ENCODE measurements at places on chromosomes 12 and 14.

DNA sequence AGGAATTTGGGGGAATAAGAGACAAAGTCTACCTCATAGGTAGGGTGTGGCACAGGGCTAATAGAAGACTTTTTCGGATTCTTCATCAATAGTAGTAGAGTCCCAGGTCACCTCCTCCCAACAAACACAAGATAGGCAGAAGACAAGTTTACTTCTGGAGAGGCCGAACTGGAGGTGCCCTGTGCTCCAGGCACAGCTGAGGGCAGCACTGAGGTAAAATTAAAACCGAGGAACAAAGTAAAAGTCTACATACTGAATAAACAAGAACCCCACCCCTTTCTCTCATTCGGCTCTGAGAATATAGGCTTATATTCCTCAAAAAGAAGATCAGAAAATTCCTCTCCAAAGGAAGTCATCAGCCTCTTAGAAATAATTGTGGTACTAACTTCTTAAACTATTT, 161.5 kb downstream of the SEC23A start:
- DNase-seq: no peak

- DNase-seq: no peak
Measured at GRCh38 chr14:66998013-66998412, 191.2 kb upstream of the GARIN2 start.

DNA sequence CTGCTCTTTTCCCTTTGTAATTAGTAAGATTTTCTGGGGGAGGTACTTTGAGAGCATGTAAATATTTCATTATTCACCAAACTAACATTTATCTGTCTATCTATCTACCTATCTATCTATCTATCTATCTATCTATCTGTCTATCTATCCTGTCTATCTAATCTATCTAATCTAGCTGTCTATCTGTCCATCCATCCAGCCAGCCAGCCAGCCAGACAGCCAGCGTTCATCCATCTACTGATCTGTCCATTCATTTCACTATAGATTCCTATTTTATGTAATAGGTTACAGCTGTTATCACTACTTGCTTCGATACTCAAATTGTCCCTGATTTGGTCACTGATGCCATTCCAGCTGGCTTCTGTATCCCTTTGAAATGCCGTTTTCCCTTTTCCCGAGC, 67.9 kb downstream of the PRMT8 start:
- no peak for DNase-seq

GRCh38 chr14:75648066-75648838, 12.4 kb downstream of the ERG28 start:
- DNase-seq: no peak

DNA sequence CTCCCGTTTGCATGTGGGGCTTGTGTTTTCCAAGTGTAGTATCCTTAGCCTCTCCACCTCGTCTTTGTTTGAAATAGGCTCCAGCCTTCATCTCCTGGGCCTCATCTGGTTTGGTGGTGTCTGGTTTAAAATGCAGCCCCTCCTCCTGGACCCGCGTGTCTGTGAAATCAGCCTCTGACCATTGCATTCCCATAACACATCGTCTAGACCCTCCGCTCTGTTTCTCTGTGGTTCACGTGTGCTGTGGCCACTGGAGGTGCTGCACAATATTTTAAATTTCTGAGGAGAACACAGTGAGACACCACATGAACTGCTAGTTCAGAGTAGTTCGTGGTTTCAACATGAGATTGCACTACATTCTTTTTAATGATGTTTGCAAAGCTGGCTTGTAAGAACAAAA, 35.6 kb downstream of the UBE3B start:
- DNase-seq: no peak

GRCh38 chr14:64676410-64677008, 27.7 kb upstream of the PLEKHG3 start:
- DNase-seq: no peak

DNA sequence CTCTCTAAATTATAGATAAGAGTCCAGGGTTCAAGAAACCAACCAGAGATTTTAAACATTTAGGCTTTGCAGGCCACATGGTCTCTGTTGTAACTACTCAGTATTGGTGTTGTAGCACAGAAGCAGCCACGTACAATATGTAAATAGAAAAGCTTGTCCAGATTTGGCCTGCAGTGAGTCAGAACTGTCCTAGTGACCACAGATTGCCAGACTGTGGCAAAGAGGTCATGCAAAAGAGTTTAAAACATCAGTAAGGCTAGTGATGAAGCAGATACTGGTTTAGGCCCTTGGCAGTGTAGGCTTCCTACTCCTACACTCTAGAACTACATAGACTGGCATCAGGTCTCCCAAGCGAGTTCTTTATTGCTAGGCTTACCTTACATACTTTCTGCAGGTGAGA, 117.6 kb upstream of the GARIN6 start:
- DNase-seq: no peak

DNA sequence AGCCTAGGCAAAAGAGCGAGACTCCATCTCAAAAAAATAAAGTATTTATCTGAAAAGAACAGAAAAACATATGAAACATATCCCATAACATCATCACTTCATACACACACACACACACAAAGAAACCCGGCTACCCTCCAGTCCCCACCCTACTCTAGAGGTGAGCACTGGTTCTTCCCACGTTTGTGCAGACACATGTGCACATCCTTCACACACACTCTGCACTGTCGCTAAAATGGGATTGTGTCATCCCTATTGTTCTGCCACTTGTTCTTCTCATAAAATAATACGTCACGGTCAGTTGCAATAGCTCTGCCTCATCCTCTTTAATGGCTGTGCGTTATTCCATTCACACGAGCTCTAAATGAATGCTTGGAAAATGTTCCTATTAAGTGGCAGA, 85.9 kb upstream of the ANO2 start:
- no peak for DNase-seq

- DNase-seq: no peak
Measured at GRCh38 chr12:100497105-100497795, 23.6 kb downstream of the NR1H4 start.

DNA sequence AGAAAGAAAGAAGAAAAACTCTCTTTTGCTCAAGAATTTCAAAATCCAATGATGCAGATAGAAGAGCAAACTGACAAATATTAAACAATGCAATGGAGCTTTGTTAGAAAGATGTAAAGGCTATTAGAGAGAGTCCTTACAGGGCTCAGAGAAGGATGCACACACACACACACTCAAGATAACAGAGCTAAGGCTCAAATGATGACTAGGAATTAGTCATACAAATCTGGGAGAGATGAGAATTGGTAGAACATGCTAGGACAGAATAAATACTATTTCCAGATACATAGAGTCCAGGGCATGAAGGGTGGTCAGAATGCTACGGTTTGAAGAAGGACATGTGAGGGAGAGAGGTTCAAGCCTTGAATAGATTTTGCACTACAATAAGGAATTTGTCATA, 650.1 kb upstream of the MDGA2 start:
- no peak for DNase-seq

GRCh38 chr12:55400229-55400628, at the start of gene OR6C65:
OR6C65 (plus strand) TSS chr12:55400529; CDS start chr12:55400529, 0 bp downstream.
- DNase-seq: no peak

DNA sequence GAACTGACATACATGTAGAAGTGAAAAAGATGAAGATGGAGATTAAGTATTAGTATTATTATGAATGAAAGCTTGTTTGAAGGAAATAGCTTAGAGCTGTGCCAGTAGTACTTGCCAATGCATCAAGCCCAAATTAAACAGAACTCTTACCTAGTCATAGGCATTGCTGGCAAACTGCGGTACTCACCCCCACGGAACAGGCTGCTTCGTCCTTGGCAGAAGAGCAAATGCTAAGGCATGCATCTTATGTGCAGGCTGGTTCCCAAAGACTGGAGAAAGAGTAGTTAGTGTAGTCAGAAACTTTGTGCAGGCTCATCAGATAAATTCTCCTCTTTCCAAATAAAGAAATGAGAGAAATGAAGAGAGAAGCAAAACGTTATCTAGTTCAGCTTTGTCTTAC, 134.8 kb downstream of the CCDC59 start:
- no peak for DNase-seq

GRCh38 chr14:95502381-95502950, 14.0 kb downstream of the SYNE3 start:
- no peak for DNase-seq

DNA sequence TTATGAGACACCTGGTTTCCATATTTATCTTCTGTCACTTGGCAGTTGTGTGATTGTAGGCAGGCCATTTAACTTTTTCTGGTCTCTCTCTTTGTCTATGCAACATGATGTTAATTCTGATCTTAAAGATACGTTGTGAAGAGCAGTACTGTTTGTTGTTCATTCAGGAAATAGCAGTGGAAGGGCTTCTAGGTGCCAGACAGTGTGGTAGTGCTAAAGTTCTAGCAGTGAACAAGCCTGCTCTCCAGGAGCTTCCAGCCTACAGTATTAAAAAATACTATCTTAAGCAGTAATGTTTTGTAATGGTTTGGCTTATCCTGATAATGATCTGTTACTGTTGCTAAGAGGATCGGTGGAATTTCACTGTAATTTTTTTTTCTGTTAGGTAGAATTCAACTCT, 15.2 kb downstream of the NAA30 start:
- no peak for DNase-seq

DNA sequence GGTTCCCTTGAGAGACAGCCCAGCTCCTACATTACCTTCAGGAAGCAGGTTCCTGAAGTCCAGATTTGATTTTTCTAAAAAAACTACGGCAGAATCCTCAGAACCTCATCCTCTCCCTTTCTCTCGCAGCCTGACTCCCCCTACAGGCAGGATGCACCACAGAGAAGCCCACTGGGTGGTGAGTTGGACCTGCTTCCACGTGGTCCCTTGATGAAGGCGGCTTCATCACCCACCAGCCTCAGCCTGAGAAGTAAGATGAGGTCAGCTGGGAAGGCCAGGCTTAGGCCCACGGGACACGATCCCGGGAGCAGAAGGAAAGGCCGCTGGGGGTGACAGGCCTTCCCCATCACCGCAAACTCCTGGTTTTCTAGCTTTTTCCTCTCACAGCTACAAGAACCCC, 83.0 kb downstream of the ACTN1 start:
- DNase-seq: no peak

DNA sequence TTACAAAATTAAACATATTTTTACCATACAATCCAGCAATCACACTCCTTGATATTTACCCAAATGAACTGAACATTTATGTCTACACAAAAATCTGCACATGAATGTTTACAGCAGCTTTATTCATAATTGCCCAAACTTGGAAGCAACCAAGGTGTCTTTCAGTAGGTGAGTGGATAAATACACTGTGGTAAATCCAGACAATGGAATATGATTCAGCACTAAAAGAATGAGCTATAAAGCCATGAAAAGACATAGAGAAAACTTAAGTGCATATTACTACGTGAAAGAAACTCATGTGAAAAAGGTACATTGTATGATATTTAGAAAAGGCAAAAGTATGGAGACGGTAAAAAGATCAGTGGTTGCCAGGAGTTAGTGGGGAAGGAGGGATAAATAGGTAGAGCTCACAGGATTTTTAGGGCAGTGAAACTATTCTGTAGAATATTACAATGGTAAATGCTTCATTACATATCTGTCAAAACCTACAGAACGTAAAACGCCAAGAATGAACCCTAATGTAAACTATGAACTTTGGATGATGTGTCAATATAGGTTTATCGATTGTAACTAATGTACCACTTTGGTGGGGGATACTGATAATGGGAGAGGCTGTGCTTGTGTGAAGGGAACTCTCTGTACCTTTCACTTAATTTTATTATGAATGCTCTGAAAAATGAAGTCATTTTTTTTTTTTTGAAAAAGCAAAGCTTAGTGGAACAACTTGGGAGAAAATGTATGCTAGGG, 295.7 kb downstream of the CEP128 start:
- DNase-seq: no peak

- DNase-seq: no peak
Measured at GRCh38 chr12:42789808-42790760, 200.5 kb upstream of the PRICKLE1 start.

GRCh38 chr14:51014086-51014485, 69.8 kb upstream of the PYGL start:
- no peak for DNase-seq

GRCh38 chr14:101961011-101961721, 3.2 kb upstream of the DYNC1H1 start:
- peak; percentile 68 for DNase-seq

- no peak for DNase-seq
Measured at GRCh38 chr12:3170423-3171194, 93.4 kb downstream of the TSPAN9 start.

GRCh38 chr14:69342928-69343525, 55.1 kb downstream of the ERH start:
- no peak for DNase-seq

DNA sequence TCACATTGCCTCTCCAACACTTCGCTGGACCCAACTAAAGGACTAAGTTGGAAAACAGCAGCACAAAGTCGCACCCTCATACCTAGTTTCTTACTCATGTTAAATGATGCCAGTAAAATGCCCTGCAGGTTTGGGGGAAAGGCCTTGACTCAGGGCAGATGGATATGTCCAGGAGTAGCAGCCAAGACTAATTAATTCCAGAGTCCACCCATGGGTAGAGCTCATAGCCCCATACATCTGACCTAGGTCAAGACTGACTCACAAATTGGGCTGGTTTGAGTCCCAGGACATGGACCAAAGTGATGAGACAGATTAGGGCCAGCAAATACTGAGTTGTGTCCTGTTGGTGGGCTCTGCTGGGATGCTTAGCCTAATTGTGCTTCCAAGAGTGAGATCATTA, 224.0 kb upstream of the BTG1 start:
- no peak for DNase-seq

DNA sequence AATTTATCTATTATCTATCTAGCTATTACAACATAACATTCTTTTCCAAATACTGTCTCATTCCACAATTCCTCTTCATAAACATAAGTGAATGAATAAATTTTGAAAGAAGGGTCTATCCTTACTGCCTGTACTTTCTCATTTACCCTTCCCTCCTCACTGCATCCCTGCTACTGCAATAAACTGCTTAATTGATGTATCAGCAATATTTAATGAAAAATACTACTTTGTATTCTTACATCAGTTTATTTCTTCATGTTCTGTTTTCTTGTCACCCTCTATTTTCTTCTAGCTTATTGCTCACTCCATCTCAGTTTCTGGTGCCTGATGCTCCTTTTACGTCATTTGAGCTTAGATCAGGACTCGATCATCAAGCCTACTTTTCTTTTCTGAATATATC, 695.7 kb upstream of the ATXN7L3B start:
- no peak for DNase-seq

DNA sequence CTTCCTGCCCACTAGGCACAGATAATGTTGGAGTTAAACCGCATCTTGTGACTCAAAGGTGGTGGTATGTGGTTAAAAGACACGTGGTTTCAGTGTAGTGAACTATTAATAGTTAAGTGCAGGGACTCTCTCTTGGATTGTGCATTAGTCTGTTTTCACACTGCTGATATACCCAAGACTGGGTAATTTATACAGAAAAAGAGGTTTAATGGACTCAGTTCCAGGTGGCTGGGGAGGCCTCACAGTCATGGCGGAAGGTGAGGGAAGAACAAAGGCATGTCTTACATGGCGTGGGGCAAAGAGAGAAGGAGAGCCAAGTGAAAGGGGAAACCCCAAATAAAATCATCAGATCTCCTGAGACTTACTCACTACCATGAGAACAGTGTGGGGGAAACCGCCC, 362.3 kb downstream of the GLT1D1 start:
- DNase-seq: no peak

Data from CMK (cell line).